Stimulated activated CD8-positive, alpha-beta memory T cell treated with anti-CD3 and anti-CD28 coated beads, Interleukin-4, amount 100 ng/mL, for 1 hour (primary cell): ENCODE measurements at places on chromosomes 3 and 15.

- no peak for DNase-seq
These were observed 303.0 kb downstream of the PLOD2 start for GRCh38 chr3:145857956-145858355.

- no peak for DNase-seq
These were observed 29.4 kb upstream of the ACAD9 start for GRCh38 chr3:128849911-128850455.

GRCh38 chr3:22900296-22900695 lies 302.8 kb upstream of the UBE2E2 start:
- no peak for DNase-seq

DNA sequence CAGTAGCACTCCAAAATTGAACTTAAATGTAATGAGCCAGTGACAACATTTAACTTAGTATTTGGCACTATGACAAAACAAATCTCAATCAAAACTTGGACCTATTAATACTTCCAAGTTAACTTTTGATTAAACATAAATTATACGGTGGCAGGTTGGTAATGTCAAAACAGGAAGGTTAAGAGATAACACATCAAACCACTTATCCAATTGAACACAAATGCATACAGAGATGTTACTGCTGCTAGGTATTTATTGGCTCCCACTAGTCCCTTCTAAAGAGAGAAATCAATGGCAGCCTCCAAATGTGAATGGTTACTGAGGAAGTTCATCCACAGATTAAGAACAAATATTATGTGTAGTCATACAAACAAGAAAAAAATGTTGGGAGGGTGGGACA lies 1.8 kb downstream of the GSK3B start:
- DNase-seq, result no peak

- DNase-seq, result no peak
These were observed 258.5 kb downstream of the PDCD6IP start for GRCh38 chr3:34056951-34057390.
